Fibroblast of skin of back (primary cell): ENCODE measurements at places on chromosomes 11 and 22.

DNA sequence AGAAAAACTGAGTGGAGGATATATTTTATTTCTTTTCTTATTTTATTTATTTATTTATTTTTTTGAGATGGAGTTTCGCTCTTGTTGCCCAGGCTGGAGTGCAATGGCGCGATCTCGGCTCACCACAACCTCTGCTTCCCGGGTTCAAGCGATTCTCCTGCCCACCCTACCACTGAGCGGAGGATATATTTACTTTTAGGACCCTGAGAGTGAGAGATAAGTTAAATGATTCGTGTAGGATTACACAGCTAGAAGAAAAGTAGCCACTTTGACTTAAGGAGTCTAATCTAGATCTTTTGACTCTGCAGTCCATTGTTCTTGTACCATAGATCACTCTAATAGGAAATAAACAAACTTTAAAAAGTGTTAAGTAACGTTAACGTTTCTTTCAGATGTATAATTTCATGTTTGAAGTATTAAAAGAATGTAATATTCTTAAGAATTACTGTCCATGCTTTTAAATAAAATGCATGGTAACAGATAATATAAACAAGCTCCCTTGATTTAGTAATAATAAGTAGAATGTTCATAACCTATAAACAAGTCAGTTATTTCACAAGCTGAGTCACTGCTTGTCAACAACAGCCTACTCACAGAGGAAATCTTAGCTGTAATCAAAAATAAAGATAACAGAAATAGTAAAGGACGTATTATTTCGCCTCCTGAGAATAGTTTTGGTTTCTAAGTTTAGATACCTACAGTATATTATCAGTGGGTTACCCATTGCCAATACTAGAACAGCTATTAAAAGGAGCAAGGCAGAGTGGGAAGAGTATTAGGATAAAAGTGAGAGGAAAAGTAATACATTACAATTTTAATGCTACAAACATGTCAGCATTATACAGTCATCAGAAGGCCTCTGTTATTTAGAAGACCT lies 18.6 kb downstream of the USP47 start:
- DNase-seq = no peak

DNA sequence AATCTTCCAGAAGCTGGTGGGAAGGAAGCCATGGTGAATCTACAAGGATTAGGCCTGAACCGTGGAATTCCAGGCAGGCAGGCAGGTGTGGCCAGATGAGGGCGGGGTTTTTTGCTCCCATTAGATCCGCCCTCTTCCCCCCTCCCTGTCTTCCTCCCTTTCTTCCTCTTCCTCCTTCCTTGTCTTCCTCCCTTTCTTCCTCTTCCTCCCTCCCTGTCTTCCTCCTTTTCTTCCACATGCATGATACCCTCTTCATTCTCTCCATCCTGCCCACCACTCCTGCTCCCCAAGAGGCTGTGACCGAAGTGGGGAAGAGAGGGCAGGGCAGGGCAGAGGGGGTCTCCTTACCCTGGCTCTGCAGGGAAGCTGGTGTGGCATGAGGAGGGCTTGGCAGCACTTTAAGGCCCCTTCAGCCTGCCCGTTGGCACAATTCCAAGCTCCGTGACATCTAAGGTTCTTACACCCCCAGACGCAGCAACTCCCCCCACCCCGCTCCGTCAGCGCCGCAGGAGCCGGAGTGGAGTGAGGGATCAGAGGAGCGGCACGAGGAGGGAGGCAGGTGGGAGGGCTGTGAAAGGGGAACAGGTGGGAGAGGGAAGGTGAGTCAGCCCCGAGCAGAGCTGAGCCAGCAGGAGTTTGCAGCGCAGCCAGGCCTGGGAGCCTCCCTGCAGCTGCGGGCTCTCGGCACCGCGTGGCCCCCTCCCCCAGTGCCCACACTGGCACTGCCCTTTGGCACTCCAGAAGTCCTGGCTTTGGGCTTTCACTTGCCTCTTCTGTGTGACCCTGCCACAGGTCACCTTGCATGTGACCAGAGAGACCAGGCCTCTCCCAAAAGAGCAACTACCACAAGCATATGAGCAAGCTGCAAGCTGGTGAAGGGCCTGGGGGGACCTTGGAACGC lies 32.1 kb downstream of the KCNJ4 start:
- no peak for DNase-seq

DNA sequence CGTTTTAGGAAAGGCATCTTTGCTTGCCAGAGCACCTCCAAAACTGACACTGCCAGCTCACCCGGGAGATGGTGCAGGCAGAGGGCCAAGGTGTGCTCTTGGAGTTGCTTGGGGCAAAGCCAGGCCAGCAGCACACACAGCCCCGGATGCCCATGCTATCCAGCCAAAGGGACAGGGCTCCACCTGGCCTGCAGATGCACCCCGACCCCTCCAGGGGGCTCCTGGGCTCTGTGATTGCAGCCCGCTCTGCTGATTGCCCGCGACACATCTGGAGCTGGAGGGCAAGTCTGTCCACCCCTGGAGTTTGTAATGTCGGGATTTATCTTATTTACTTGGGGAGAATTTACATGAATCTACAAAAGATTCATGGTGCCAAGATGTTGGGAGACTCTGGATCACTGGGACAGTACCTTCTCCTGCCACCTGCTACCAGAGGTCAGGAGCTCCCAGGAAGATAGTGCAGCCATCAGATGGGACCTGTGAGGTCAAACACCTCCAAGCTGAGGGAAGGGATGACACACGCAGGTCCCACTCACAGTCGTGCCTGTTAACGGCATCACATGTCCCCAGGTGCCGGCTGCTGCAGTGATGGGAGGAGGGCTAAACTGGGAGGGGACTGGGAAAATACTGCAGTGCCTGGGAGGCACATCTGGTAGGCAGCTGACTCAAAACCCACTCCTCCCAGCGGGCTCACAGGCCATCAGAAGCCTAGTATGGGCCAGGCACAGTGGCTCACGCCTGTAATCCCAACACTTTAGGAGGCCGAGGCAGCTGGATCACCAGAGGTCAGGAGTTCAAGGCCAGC lies 17.2 kb downstream of the CBX7 start:
- DNase-seq = peak; percentile 36

GRCh38 chr11:45154276-45154675 lies 7.8 kb downstream of the PRDM11 start:
- DNase-seq = no peak

DNA sequence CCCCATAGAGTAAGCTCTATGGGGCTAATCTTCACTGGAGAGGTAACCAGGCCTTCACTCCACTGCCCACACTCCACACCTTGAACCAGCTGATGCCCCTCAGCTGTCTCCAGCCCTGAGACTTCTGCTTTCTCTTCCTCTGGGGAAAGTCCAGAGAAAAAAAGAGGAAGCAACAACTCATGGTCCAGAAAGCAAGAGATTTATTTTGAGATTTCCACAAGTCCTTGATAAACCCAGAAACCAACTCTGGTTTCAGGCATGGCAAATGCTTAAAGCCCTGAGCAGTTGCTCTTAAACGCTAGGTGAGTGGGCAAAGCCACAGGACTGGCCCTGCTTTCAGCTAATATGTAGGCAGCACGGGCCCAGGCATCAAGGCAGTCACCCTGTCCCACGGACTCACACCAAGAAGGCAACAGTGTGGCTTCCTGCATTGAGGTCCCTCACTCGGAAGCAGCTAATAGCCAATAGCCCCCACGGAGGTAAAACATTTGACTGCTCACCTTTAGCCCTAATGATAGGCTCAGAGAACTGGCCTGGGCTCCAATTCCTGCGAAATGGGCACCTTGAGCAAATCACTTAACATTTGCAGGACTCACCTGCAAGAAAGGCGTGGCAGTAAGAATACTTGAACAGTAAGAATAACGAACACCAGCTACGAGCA lies 4.3 kb downstream of the CYB561A3 start:
- no peak for DNase-seq

GRCh38 chr22:22558071-22558971 lies 744 bp downstream of the PRAME start:
- no peak for DNase-seq

- peak; percentile 75 for DNase-seq
Measured at GRCh38 chr11:71240865-71241691, 11.3 kb downstream of the SHANK2 start.

DNA sequence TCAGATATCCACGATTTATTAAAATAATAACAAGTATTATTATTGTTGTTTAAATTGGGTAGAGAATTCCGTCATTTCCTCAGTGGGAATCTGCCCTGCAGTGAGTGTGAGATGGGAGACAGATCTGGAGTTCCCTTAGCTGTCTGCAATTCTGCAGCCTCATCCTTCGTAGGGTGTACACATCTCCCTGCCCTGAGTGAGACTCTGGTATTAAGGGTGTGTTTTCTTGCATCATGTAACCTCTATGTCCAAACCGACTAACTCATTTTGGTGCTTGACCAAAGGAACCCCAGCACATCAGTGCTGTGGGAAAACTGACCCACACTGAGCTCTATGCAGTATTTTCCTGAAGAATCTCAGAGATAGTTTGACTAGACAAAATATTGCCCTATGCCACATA lies 157.6 kb downstream of the LDLRAD3 start:
- no peak for DNase-seq

DNA sequence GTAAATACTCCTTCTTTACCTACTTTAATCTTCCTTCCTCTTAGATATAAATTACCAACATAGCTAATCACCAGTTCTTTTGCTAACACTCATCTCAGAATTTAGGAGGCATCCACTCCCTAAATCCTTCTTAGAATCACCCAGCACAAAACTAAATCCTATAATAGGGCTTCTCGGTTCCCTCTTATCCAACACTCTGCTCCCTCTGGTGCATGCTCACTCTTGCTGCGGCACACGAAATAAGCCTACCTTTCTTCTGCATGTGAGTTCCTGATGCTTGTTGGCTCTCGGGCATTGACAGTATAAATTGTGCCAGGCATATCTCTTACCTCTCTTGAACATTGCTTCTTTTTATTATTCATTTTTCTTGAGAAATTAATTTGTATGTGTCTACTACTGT lies 61.0 kb downstream of the OR5AK2 start:
- no peak for DNase-seq

DNA sequence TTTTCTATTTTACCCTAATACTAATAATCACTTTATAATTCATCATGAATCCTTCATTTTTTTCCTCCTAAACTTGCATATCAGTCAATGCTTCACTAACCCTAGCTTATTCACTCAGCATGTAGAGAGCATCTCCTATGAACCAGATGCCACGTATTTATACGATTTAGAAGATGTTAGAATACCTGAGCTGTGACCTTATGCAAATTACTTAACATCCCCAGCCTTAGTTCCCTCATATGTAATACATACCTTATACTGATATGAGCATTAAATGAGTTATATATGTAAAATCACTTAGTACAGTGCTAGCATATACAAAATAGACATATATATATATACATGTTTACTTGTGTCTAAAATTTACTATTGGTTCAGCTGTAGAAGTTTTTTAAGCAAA lies 9.0 kb downstream of the FAM76B start:
- DNase-seq = no peak

DNA sequence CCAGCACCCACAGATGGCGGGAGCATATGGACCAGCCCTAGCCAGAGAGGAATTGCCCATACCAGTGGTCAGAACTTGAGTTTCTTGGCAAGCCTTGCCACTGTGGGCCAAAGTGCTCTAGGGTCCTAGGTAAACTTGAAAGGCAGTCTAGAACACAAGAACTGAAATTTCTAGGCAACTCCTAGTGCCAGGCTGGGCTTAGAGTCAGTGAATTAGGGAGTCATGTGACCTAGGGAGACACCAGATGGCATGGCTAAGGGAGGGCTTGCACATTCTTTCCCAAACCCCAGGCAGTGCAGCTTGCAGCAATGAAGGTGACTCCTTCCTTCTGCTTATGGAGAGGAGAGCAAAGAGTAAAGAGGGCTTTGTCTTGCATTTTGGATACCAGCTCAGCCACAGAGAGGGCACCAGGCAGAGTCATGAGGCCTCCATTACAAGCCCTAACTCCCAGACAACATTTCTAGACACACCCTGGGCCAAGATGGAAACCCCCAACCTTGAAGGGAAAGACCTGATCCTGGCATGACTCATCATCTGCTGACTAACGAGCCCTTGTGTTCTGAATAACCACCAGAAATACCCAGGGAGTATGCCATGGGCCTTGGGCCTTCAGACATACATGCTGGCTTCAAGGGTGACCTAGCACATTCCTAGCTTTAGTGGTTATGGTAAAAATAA lies 19.2 kb upstream of the OR56A3 start:
- no peak for DNase-seq

GRCh38 chr11:114566276-114566675 lies 6.6 kb upstream of the NXPE1 start:
- no peak for DNase-seq

DNA sequence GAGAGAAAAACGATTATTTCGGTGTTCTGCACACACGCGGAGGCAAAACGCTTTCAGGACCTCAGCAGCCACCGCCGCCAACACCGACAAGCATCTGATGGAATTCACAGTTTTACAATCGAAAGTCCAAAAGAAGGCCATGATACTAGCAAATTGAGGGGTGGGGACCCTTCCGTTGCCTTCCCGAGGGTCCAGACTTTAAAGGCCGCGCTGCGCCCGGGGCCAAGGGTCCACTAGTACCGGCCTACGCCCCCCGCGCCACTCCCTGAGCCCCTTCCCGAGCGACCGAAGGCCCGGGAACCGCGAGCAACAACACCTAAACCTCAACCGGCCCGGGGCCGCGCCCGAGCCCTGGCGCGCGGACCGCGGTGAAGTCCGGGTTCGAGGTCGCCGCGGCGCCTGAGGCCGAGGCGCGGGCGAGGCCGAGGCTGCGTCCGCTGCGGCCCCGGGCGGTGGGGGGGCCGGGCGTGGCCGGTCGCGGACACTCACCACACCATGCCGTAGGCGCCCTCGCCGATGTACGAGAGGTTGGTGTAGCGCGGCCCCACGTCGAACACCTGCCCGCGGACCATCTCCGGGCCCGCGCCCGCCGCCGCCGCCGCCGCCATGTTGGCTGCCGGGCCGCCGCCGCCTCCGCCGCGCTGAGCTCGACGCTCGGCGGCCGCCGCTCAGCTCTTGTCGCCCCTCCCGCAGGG lies 465 bp downstream of the MAPK1 start:
- DNase-seq = no peak

- DNase-seq = peak; percentile 48
Measured at GRCh38 chr22:41919357-41920224, 4.7 kb upstream of the SHISA8 start.

DNA sequence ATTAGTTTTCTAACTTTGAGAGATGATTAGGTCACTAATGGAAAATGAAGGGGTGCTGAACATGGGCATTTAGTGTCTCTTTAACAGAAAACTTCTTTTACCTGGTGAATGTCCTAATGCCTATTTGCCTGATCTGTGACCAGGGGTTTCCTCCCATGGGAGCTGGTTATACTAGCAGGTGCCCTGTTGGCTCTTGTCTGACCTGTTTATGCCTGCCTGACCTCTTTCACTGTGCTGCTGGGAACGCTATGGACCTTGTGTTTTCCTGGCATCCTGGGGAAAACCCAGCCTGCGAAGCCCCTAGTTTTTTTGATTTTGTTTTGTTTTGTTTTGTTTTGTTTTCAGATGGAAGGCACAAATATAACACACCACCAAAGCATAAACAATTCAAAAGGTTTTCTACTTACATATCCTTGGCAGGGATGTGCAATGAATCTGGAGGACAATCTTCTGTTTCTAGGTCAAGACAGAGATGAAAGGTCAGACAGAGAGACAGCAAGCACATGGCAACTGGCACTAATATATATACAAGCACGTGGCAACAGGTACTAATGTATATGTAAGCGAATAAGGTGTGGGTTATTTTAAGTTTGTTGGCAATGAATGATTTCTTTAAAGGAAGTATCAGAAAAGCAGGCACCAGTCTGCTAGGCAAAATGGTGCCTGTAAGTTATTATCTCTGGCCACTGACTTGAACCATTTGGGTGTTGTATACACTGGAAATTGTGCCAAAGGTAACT lies 390.2 kb downstream of the LUZP2 start:
- DNase-seq = no peak
